ENCODE measurements at places on chromosomes 4 and X. TPM values are rescaled to one million over a fixed set of nuclear protein-coding genes. Genes with fewer than 3 reads are reported as not detected.

DNA sequence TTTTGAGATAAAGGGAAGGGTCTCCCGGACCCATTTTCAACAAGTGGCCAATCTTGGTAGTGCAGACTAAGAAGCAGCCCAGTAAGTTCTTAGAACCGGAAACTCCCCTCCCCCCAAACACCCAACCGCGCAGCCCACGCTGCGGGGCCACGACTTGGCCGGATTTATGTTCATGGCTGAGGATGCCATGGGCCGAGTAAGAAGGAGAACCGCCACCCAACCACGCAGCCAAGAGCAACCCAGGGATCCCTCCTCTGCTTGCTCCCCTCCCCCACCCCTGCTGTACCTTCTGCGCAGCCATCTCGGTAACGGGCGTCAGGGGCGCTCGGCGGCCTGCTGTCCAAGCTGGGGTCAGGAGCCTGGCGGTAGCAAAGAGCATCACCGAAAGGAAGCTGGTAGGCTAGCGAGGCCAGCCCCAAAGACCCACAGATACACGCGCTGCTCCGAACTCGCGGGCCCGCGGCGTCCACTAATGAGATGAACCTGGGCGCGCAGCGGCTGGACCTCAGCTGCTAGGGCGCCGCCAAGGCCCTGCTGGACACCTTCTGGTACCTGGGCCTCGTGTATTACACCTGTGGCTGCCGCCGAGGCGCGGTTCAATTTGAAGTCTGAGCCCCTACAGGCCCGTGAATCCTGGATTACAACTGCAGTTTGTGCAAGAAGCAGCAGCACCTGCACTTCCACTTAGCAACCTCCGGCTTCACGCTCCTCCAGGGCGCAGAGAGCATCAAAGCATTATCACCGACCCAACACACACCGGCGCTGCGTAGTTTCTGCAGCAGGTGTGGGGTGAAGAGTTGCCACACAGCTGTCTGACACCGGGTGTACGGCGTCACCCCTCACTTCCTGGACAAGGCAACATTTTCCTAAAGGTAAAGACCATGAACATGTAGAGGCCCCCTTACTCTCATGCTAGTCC, 63.4 kb downstream of the NUDT10 start:
- peaks cover 52% of the 10 kb centered on the region for H3K4me1 ChIP-seq
- H3K27me3 ChIP-seq, result no peaks in the 10 kb centered on the region
- peak overlapping the region; percentile 82 for H3K4me3 ChIP-seq
- no peaks in the 10 kb centered on the region for H3K36me3 ChIP-seq

- H3K4me1 ChIP-seq, result no peaks in the 10 kb centered on the region
- no peaks in the 10 kb centered on the region for H3K27me3 ChIP-seq
- H3K4me3 ChIP-seq, result no peak overlapping the region
- no peak overlapping the region for H3K27ac ChIP-seq
- no peak for DNase-seq
These were observed 96.6 kb upstream of the TEX13A start for GRCh38 chrX:105317117-105317516.

DNA sequence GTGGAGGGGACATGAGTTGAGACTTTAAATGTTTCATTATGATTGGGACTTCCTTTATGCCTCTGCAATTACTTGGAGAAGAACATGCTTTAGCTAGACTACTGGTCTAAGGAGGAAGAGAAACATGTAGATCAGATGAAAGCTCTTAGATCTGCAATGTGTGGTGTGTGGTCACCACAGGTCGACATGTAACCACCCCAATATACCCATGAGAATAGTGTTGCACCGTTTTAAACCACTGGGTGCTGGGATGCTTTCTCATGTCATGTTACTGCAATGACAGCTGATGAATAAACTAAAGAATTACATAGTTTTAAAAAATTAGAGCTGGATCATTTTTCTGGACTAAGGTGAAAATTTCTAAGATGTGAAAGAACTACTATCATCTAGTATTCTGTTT, 1039.7 kb downstream of the RAPGEF2 start:
- no peaks in the 10 kb centered on the region for H3K4me1 ChIP-seq
- no peak for DNase-seq
- no peaks in the 10 kb centered on the region for H3K27me3 ChIP-seq
- H3K36me3 ChIP-seq, result no peaks in the 10 kb centered on the region
- H3K27ac ChIP-seq, result no peak overlapping the region
- no peak overlapping the region for H3K4me3 ChIP-seq

DNA sequence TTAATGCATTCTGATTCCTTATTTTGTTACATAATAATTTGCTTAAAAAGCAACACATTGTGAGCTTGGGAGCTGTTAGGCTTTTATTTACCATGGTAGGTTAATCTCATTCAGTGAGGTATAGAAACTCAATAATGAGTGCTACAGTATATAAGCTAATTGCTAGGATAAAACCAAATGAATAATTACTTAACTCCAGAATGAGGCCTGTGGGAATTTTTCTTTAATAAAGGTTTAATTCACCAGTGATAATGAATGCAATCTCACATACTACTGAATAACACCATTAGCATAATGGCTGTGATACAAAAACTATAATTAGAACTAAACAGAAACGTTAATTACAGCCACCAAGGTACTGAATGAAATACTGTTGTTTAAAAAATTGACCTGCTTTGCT, 326.3 kb downstream of the IQCM start:
- H3K4me3 ChIP-seq, result no peak overlapping the region
- no peaks in the 10 kb centered on the region for H3K36me3 ChIP-seq
- DNase-seq, result no peak
- no peaks in the 10 kb centered on the region for H3K27me3 ChIP-seq
- H3K4me1 ChIP-seq, result no peaks in the 10 kb centered on the region

GRCh38 chr4:88614058-88614457, 21.8 kb downstream of the HERC3 start:
- no peaks in the 10 kb centered on the region for H3K27me3 ChIP-seq
- no peak overlapping the region for H3K4me3 ChIP-seq
- peaks cover 76% of the 10 kb centered on the region for H3K4me1 ChIP-seq
- H3K27ac ChIP-seq, result peak overlapping the region; percentile 87

DNA sequence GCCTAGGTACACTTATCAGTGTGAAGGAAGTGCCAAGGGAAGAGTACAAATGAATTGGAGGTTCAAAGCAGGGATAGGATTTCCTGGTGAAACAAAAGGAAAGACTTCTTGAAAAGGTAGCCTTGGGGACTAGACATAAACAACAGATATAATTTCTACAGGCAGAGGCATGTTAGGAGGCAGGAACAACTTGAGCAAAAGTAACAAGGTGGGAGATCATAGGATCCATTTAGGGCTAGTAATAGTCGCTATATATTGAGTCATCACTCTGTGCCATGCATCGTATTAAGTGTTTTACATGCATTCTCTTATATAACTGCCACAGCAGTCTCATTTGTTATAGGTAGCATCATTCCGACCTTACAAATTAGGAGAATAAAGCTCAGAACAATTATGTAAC, 98.3 kb upstream of the EOLA2 start:
- H3K4me3 ChIP-seq, result no peak overlapping the region
- H3K27ac ChIP-seq, result no peak overlapping the region
- no peak for DNase-seq
- no peaks in the 10 kb centered on the region for H3K4me1 ChIP-seq
- peaks cover 7% of the 10 kb centered on the region for H3K27me3 ChIP-seq
- no peaks in the 10 kb centered on the region for H3K36me3 ChIP-seq

DNA sequence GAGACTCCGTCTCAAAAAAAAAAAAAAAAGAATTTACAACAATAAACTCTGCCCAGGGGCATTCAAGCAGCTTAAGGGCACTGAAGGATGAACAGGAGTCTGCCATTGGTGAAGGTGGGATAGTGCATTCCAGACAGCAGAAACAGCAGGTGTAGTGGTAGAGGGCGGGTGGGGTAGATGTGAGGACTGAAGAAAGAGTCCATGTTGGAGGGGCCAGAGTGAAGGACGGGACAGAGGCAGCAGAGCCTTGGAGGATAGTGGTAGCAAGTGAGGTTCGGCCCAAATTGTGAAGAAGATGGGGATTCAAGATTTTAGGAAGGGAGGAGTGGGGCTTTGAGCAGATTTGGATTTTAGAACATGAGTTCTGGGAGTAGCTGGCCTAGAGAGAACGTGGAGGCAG, 75.7 kb downstream of the MED28 start:
- no peak overlapping the region for H3K4me3 ChIP-seq
- DNase-seq, result no peak
- H3K27me3 ChIP-seq, result peaks cover 1% of the 10 kb centered on the region
- no peaks in the 10 kb centered on the region for H3K36me3 ChIP-seq

Gene DMRTC1B
- not detected for total RNA-seq
